Osteoblast (primary cell): ENCODE measurements at places on chromosomes 1 and 21.

GRCh38 chr1:159152031-159152430 is 19.4 kb upstream of the CADM3 start:
- DNase-seq: no peak

DNA sequence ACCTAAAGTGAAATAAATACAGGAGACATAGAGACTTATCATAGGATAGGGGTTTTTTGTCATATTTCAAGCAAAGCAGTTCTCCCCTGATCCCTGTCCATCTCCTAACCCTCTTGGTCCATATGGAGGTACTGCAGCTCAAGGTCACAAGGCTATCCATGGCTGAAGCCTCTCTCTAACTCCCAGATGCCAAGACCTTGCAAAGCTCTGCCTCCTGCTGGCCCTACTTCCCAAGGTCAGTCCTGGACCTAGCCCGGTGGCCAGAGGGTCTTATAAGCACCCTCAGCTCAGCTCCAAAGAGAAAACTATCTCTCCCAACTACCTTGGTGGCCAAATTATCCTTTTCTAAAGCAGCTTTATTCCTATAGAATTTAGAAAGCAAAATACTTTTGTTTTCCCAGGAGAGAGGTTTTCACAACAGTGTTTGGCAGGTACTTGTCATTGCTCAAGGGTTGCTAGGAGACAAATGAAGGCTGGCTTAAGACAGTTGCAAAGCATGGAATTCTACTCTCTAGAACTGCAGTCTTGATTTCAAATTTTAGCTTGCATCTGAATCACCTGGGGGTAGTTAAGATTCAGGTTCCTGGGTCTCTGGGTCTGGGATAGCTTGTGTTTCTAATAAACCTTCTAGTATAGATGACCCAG is 121.5 kb downstream of the XCL2 start:
- DNase-seq: no peak

DNA sequence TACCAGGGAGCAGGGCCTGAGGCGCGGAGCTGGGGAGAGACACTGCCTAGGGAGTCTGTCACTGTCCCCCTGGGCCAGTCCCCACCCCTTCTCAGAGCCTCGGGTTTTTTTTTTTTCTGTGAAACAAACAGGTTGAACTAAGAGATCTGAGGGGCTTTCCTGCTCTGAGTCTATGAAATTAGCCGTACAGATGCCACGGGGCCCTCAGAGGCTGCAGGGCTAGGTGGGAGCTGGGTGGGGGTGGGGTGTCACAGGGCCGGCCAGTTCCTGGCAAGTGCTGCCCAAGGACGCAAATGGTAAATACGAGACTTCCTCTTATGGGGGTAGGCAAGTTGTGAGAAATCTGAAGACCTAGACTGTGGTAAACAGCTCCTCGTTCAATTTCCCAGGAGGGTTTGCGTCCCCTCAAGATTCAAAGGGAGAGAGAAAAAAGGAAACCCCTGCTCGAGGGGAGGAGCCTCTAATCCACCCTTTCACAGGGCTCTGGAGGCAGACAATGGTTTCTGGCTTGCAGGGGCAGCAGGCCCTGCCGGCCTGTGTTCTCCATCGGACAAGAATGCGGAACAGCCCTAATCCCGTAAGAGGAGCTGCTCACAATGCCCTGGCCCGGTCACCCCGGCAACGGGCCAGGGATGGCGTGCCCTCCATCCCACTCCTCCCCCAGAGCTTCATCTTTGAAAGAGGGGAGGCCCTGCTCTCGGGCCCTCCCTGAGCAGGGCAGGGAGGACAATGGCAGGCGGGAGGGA is 7.8 kb downstream of the NUAK2 start:
- DNase-seq: no peak

DNA sequence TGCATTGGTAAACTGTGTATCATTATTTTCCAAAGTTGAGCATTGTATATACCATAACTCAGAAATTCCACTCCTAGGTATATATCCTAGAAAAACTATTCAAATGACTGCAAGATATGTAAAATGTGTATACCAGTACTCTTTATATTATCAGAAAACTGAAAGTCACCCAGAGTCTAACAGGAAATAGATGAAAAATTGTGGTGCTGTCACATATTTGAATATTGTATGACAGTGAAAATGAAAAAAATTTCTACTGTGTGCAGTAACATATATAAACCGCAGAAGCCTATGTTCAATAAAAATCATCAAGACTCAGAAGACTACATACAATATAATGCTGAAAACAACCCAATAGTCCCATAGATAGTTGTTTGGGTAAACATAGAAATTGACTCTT is 74.4 kb upstream of the LYPLAL1 start:
- DNase-seq: no peak

DNA sequence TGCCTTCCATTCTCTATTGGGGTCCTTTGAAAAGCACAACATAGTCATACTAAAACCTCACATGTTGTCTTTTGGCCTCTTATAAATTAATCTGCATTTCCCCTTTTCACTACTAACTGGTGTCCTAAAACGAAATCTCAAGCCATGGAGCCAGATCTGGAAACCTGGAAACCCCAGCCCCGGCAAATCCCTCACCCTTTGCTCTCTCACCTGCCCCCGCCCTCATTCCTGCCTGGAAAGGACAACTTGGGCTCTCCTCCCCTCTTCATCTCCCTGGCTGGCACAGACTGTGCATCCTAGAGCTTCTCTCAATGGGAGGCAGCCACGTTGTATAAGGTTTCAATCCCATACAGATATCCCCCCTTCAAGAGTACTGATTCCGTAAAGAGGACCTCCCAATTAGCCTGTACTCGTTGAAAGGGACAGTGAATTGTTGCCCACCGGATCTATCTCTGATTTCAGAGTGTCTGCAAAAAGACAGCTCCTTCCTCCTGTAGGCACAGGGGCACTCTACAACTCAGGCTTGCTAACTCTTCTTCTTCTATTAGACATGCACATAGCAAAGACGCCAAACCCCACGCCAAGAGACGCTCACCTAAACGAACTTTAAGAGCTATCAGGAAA is 1.4 kb downstream of the DUSP10 start:
- peak; percentile 87 for DNase-seq

GRCh38 chr21:43867948-43868347 is 2.9 kb downstream of the AGPAT3 start:
- DNase-seq: peak; percentile 53

GRCh38 chr1:56788588-56788987 is 30.6 kb downstream of the FYB2 start:
- DNase-seq: no peak

GRCh38 chr1:25037174-25038074 is 107.3 kb upstream of the RUNX3 start:
- peak; percentile 93 for DNase-seq

- peak; percentile 80 for DNase-seq
Measured at GRCh38 chr1:177913762-177914540, 55.9 kb downstream of the SEC16B start.

GRCh38 chr1:26288311-26288941 is 8.5 kb downstream of the SH3BGRL3 start:
- peak; percentile 87 for DNase-seq

DNA sequence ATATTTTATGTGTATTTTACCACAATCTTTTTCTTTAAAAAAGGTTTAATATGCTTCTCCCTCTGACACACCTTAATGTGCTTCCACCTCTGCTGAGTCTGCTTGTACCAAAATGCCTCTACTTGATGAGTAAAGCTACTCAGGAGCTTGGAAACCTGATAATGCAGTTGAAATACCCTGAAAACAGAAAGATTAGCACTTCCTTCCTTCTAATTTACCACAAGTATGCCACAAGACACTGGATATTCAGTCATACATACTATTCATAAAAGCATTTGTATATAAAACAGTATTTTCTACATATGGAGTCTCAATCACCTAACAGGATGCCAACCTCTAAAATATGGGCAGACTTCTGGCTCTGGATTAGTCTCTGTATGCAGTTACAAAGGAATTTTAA is 55.0 kb downstream of the SLC35D1 start:
- no peak for DNase-seq

DNA sequence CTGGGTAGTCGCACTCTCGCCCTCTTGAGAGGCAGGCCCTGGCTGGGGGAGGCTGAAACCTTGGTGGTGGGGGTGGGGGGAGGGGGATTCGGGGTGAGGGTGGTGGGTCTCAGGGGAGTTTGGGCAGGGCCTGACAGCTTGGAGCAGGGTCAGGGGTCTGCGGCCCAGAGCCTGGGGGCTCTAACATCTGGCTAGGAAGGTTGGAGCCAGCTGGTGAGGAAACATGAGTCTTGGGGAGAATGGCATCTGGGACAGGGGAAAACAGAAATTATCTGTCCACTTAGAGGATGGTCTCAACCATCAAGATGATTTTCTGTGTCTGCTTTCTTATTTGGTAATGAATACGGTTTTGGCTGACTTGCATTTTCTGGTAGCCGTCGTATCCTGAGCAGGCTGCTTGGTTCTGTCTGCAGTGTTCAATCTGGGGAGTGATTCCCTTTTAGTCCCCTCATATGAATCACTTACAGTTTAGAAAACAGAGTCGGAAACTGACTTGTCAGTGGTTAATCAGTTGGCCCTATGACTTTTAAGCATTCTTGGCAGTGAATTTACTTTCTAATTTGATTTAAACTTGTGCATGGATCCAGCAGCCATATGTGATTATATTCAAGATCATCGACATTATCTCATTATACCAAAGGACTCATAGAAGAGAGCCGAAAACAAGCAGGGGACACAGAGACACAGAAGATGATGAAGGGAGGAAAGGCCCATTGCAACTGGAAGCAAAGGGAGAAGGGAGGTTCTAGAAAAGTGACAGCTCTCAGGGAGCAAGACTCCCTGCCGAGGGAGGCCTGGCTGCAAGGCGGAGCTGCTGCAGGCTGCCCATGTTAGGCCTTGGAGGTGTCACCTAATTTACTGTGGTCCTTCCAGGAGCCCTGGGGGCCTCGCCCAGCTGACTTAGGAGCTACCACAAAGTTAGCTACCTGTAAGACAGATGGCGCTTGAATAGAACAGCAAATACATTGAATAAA is 237.6 kb downstream of the SDCCAG8 start:
- peak; percentile 92 for DNase-seq

GRCh38 chr1:90710579-90711536 is 6.2 kb downstream of the BARHL2 start:
- peak; percentile 77 for DNase-seq

DNA sequence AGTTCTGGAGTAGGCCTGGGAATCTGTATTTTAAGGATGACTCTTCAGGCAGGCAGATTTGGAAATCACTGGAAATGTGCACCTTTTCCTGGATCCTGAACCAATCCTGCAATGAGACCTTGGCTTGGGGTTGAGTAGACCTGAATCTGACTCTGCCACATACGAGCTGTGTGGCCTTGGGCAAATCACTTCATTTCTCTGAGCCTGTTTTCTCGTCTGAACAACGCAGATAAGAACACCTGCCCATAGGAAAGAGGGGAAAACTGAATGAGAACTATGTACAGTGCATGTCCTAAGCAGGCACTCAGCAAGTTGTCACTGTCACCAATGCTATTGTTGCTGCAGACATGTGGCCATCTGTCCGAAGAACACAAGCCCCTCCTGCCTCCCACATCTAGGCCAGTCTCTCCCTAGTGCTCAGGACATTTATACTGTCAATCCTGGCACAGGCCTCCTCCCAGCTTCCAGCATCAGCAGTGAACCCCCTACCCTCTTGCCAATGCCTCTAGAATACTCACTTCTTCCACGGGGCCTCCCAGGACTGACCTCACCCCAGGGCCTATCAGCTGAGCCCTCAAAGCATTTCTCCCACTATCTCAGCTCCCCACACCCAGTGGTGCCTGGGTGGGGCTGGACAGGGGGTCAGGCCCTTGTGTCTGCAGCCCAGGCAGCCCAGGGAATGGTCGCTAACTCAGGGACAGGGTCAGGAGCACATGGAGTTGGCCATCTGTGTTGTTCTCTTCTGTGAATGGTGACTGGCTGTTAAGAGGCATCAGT is 88.8 kb upstream of the ZBTB40 start:
- peak; percentile 14 for DNase-seq

GRCh38 chr21:26782747-26783146 is 62.5 kb downstream of the ADAMTS1 start:
- no peak for DNase-seq

- no peak for DNase-seq
Measured at GRCh38 chr1:109816175-109816811, 52.6 kb upstream of the EPS8L3 start.

GRCh38 chr1:73106931-73107330 is 824.6 kb upstream of the NEGR1 start:
- no peak for DNase-seq

DNA sequence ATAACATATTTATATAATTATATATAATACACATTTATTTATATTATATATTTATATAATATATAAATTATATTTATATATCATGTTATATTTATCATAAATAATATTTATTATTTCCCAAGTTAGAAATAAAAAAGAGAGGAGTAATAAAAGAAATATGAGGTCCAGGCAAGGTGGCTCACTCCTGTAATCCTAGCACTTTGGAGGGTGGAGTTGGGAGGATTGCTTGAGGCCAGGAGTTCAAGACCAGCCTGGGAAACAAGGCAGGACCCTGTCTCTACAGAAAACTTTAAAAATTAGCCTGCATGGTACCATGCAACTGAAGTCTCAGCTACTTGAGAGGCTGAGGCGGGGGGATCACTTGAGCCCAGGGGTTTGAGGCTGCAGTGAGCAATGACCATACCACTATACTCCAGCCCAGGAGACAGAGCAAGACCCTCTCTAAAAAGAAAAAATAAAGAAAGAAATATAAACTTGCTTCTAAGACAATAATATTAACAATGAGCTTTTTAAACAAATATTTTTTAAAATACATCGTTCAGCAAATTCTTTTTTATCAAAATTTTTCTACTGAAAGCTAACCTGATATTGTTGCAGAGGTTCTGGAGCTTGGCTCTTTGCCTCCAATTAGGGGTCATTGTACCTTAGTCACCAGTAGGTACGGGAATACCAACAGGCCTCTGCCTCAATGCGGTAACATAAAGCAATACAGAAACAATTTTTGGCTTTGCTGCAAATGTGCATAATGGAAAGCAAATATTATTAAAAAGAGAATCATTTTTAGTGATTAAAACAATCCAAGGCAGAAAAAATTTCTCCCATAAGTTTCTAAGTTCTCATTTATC is 290.0 kb downstream of the SETD4 start:
- no peak for DNase-seq

GRCh38 chr1:95252422-95252821 is 18.4 kb downstream of the RWDD3 start:
- no peak for DNase-seq

- DNase-seq: peak; percentile 48
Measured at GRCh38 chr1:176829261-176829660, 335.3 kb downstream of the ASTN1 start.

GRCh38 chr21:46023555-46023954 is 42.0 kb downstream of the COL6A1 start:
- DNase-seq: no peak

DNA sequence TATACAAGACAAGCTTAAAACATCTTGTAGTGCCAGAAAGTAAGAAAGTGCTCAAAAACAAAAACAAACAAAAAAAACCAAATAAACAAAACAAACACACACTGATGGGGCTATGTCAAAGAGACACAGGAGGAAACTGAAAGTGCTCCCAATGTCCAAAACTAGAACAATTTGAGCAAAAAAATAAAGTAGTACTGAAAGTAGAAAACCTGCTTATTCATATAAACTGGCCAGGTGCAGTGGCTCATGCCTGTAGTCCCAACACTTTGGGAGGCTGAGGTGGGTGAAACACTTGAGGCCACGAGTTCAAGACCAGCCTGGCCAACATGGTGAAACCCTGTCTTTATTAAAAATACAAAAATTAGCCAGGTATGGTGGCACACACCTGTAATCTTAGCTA is 129.9 kb downstream of the GLUL start:
- no peak for DNase-seq
